Stimulated activated memory B cell treated with anti-CD40 and anti-IgM and Interleukin-4, amounts not matched to agents 10 μg/mL and 1 μg/mL and 100 μg/mL, for 72 hours (primary cell): ENCODE measurements at places on chromosomes 12 and 14.
A peak's percentile ranks its signal among the peaks of the same experiment; 100 is the strongest.

DNA sequence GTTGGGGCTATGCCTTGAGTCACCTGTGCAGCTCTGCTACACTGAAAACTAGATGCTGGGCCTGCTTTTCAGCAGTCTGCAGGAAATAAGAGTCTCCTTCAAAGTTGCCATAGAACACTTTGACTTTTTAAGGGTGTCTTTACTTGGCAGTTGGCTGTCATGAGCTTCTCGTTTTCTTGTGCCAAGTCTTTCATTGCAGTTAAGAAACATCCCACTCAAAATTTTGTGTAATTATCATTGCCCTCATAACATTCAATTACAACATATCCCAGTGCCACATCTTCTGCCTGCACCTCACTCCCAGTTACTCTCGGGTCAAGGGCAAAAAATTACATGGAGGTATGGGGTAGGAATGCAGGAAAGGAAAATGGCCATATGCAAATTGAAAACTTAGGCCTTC lies 29.1 kb downstream of the GPR65 start:
- ATAC-seq, result no peak

GRCh38 chr14:49960453-49960852 lies 67.6 kb downstream of the ARF6 start:
- peak; percentile 47 for ATAC-seq

- no peak for ATAC-seq
Observed at GRCh38 chr14:82385048-82385447, 851.4 kb upstream of the SEL1L start.

GRCh38 chr12:44384136-44384535 lies 492.0 kb downstream of the NELL2 start:
- no peak for ATAC-seq

GRCh38 chr12:56568146-56568545 lies 46.5 kb downstream of the RBMS2 start:
- ATAC-seq, result no peak

GRCh38 chr14:64253672-64254071 lies 40.5 kb downstream of the ESR2 start:
- ATAC-seq, result no peak

GRCh38 chr14:71248194-71248593 lies 340.9 kb downstream of the PCNX1 start:
- ATAC-seq, result no peak

DNA sequence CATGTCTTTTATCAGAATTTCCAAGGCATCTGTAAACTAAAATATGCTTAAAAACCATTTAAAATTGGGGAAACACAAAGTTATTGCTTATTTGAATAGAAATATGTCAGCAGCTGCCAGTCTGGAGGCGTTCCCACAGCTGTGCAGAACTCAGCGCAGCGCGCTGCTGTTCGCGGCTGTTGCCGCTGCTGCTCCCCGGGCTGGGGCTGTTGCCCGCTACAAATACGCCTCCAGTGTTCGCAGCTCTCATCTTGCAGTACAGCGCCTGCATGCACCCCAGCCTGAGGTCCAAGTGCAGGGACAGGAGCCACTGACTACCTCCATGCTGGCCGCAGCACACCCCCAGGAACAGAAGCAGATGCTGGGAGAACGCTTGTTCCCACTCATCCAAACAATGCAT lies 216.2 kb downstream of the SLC16A7 start:
- ATAC-seq, result no peak

DNA sequence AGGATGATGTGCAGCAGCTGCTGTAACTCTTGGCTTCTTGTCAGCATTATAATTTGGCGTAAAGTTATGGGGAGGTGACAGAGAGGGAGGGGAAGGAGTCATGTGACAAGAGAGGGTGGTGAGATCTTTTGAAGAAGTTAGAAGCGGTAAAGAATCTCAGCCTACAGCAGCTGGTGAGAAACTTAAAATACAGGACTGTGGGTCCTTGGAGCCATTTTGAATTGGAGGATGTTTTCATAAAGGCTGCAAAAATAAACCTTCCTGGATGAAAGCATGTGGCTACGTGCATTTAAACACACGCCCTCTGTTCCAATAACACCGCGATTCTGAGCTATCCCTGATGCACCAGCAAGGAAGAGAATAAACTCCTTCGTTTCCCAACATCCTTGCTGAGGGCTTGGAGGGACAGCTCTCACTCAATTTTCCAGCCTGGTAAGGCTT lies 133.7 kb downstream of the TMEM30B start:
- ATAC-seq, result no peak

GRCh38 chr14:78022059-78022458 lies 148.1 kb upstream of the NRXN3 start:
- ATAC-seq, result peak; percentile 62

DNA sequence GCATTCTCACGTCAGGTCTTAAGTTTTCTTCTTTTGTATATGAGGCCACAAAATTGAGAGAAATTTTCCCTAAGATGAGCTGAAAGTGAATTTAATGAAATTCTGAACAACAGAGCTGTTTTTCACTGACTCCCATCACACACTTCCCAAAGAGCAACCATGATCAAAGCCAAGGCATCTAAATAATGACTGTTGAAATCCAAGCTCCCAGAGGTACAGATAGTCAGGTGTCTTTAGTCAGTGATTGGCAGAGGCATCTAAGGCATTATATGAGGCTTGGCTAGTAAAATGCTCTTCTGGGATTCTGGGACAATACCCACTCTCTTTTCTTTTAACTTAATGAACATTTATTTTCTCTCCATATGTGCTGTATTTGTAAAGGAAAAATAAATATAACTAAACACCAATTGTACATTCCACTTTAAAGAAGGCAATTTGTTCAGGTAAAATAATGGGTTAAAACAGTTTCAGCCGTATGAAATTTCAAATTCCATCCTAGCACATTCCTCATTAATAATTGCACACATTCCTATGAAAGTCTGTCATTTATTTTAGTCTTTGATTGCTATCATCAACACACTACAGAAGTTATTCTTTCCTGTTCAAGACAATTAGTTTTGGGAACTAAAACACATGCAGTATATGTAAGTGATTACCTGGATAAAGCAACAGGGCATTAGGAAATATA lies 871 bp upstream of the SSTR1 start:
- ATAC-seq, result no peak

GRCh38 chr12:104498211-104498801 lies 41.6 kb downstream of the CHST11 start:
- no peak for ATAC-seq

- no peak for ATAC-seq
Observed at GRCh38 chr14:64681796-64682710, 22.2 kb upstream of the PLEKHG3 start.

- ATAC-seq, result peak; percentile 72
Observed at GRCh38 chr14:31026077-31026449, at the start of gene STRN3. STRN3 (minus strand) TSS chr14:31026379; CDS start chr14:31026185, 194 bp downstream.

- no peak for ATAC-seq
Observed at GRCh38 chr14:29062466-29062865, 295.9 kb downstream of the FOXG1 start.

- ATAC-seq, result no peak
Observed at GRCh38 chr12:120081641-120082040, 34.9 kb downstream of the RAB35 start.
